ENCODE measurements at places on chromosomes 16 and 17.
A peak's percentile ranks its signal among the peaks of the same experiment; 100 is the strongest.

GRCh38 chr17:81387100-81388090 lies 7.9 kb upstream of the BAHCC1 start:
- no peak for DNase-seq

DNA sequence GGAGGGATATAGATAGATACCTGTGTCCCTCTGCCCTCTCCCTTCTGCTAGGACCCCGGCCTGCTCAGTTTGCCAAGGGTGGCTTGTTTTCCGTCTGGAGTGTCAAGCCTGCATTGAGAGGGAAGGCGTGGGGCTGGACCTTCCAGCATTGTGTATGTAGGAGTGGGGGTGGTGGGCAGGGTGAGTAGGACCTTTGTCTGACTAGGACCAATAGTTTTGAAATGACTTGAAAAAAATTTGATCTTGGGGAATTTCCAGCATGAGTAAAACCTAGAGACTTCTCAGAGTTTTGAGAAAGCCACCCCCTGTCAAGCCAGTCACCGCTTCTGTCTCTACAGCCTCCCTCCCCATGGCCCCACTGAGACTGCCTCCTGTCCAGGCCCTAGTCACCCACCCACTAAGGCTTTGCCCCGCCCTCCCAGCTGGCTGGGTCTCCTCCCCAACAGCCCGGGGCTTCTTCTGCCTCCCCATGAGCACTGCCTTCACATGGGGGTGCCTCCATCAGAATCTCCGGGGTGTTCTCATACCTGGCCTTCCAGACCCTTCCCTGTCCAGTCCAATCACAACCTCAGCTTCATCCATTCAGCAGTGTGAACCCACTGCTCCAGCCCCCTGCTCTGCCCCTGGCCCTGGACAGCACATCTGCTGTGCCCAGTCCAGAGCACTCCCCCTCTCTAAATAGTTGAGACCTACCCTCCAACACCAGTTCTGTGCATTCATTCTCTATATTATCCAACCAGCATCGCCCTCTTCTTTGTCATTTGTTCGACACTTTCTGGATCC lies 207.0 kb downstream of the MSI2 start:
- DNase-seq, result no peak

DNA sequence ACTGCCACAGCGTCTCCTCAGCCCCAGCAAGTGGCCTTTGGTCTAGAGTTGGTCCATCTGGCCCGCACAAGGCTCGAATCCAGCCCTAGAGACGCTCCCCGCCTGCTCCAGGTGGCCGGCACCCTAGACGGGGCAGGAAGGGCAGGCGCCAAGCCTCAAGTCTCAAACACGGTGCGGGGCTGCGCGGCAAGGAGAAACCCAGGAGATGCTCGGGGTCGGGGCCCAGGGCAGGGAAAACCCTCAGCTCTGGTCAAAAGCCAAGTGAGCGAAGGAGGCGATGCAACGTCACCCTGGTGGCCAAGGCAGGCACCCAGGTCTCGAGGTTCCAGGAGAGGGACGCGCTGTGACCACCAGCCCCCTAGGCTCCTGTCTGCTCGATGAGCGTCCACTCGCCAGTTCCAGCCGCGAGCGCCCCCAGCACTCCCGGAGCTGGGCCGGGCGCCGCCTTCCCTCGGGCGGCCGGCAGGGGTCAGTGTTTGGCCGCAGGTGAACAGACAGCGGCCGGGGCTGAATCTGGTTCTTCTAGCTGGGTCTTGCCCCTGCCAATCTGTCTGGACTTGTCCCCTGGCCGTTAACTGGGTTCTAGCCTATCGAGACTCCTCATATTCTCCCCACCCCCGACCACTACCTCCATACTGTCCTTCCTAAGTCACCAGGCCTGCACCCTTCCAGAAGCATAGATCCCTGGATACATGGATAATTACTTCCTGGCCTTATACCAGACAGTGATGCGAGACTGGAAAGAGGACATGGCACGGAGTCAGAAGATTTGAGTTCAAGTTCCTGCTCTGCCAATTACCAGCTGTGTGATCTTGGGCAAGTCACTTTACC lies 44.0 kb downstream of the PRAC1 start:
- DNase-seq, result no peak

GRCh38 chr17:29645515-29646051 lies 22.9 kb upstream of the CORO6 start:
- no peak for DNase-seq

GRCh38 chr17:1966274-1967086 lies 58.7 kb downstream of the RTN4RL1 start:
- DNase-seq, result no peak

- DNase-seq, result no peak
Observed at GRCh38 chr16:67260426-67261063, 11.8 kb downstream of the SLC9A5 start.

DNA sequence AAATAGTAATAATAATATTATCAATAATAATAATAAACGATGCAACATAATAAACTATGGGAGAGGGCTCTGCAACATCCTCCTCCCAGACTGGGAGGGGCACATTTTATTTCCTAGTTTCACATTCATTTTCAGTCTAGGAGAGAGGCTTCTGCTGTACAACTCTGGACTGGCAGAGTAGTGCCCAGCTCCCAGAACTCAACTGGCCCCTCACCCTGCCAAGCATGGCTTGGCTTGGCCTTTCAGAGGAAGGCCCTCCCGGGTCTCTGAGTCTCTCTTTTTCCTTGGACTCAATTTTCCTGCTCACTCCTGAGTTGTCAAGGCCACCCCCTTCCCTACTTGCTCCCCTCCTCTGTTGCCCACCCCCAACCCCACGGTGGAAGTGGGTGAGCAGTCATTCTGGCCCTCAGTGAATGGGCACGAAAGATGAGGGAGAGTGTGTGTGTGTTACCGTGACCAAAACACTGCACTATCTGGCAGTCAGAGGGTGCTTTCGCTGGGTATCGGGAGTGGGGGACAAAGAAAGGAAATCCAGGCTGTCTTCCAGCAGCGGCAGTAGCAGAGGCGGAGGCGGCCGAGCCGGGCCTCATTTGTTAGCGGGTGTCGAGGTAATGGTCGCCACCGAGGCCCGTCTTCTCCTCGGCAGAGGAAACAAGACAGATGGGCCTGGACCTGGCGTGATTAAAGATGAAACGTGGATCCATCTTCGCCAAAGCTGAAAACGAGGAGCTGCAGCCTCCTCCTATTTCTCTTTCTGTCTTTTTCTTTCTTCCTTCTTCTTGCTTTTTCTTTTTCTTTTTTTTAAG lies 2.3 kb downstream of the HOXB4 start:
- no peak for DNase-seq

DNA sequence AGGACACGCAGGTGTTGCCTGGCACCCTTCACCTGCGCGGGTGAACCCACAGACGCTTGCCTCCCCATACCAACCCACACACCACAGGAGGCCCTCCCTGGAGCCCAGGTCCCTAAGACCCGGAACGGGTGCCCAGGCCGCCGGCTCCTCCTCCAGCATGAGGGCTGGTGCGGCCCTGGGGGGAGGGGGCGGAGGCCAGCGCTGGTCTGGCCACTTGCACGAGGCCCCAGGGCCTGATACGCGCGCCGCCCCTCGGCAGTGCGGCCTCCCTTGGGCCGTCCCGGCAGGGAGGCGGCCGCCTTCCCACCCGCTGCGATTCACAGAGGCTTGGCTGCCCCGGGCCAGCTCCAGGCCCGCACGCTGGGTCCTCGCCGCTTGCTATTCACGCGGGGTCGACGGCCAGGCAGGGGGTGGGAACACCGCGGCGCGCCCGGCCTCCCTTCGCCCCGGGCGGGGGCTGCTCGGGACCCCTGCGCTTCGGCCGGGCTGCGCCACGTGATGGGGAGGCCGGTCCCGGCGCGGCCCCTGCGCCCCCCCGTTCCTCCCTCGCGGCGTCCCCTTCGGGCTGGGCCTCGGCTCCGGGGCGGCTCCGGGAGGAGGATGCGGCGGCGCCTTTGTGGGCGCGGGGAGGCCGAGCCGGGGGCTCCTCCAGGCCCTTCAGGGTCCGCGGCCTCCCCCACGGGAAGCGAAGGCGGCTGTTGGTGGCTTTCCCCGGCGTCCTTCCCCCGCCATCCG lies 685 bp downstream of the FASN start:
- DNase-seq, result no peak

DNA sequence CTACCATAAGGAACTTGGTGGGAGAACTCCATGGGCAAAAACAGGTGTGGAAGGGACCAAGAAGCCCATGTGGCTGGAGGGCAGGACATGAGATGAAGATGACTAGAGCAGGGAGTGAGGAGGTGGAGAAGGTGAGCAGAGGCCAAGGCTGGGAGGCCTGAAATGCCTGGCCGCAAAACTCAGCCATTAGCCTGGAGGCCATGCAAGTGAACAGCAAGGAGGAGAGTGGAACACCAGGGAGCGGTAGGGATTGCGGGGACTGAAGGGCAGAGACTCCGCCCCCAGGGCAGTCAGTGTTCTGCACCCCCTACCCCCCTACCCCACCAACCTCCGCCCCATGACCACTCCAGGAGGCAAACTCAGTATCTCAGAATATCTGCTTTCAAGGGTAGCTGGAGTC lies 17.0 kb downstream of the BCL7C start:
- no peak for DNase-seq

DNA sequence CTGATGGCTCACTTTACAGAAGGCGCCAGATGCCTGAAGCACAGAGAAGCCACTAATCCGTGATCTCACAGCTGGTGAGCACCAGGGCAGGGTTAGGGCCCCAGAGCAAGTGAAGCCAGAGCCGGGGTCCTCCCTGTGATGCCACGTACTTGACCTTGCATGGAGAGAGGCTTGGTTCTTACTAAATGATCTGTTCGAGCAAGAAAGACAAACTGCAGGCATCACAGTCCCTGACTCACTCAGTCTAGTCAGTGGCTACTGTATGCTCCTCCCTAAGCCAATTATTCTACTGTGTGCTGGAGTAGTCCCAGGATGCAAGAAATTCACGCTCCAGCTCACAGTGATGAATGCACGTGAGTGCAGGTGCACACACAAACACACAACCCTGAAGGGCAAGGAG lies 55.4 kb downstream of the SDK2 start:
- no peak for DNase-seq

DNA sequence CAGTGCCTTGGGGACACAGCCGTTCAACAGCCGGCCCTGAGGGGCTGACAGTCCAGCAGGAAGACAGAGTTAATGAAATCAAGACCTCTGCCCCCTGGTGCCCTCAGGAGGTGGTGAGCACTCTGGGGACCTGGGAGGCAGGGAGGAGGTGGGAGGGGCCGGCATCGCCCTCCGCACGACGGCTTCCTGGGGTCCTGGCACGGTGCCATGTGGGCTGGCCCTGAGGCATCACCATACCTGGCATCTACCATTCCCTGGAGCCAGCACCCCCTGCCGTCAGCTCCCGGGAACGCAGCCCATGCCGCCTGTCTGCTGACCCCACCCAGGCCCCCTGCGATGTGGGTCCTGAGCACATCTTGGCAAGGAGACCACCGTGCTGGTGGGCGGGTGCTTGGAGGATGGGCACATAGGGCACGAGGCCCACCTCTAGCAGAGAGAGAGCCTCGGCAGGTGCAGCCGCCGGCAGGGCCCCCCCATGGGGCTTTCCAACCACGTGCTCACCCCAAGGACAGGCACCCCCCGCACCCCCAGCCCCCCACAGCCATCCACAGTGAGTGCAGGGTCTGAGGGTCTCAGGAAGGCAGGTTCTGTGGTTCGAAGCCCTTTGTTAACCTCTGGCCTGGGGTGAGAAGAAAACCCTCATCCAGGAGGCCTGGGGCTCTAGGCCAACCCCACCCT lies 52.5 kb downstream of the ZFPM1 start:
- DNase-seq, result no peak

GRCh38 chr17:82776454-82776853 lies 24.6 kb downstream of the TBCD start:
- no peak for DNase-seq

- DNase-seq, result no peak
Observed at GRCh38 chr17:72538901-72539352, 418.1 kb downstream of the SOX9 start.

DNA sequence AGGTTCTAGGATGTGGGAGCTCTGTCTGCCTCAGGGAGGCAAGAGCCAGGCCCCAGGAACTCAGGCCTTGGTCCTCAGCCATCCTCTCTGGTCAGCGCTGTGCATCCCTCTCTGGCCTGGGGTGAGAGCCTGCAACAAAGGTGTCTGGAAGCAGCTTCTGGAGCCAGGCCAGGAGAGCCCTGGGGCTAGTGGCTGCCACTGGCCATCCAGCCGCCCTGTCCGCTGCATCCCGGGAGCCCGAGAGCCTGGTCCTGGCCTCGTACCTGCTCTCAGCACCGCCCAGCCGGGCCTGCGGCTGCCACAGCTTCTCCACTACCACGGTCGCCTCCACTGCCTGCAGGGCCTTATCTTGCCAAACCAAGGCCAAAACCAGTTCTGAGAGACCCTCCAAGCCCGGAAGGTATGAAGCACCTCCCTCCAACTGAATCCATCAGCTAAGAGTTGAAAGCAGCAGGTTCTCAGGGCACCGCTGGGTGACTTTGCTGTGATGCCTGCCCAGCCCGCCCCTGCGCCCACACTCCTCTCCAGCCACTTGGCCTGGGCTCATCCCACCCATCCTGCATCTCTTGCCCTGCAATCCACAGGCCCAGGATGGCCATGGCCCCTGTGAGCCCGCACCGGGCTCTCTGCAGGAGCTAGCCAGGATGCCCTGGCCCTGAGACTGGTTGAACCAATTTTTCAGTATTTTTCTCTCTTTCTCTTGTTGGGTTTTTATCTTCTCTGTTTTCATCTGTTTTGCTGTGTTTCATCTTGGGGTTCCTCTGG lies 85.7 kb downstream of the AMFR start:
- no peak for DNase-seq

GRCh38 chr16:7382521-7382920 lies 49.9 kb downstream of the RBFOX1 start:
- no peak for DNase-seq

- DNase-seq, result no peak
Observed at GRCh38 chr17:80106176-80106575, 4.8 kb downstream of the GAA start.

- DNase-seq, result no peak
Observed at GRCh38 chr16:13959626-13960025, 39.7 kb downstream of the ERCC4 start.

- peak; percentile 3 for DNase-seq
Observed at GRCh38 chr17:79393358-79394052, 217.3 kb downstream of the RBFOX3 start.

DNA sequence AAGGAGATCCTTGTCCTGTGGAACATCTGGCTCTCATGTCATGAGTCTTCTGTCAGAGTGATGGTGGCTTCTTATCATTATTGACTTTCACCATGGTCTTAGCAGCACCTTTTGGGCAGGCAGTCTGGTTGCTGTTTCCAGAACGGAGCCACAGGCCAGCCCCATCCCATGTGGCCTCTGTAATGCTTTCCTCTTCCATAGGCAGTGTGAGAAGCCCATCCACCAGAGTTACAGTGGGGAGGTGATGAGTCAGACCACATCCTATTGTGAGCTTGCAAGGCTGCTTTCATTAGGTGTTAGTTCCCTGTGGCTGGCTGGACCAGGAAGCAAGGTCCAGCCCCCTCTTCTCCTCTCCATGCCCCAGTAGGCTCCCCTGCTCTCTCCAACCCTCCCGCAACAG lies 30.8 kb upstream of the SPACA3 start:
- no peak for DNase-seq

DNA sequence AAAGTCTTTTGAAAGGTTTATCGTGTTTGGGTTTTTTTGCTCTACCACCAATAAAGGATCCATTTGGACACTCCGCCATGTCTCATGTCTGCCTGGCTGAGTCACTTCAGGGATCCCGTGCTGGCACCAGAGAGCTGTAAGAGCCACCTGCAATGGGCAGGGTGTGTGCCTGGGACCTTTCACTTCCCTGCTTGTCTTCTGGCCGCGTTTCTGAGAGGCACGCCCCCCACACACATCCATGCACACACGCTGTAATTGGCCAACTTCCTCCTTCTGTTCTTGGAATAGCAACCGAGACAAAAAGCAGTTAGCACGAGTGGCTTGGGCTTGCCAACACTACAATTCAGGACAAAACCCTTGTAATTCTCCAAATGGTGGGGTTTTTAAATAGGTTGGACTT lies 9.8 kb upstream of the SOST start:
- DNase-seq, result no peak
